ENCODE measurements at places on chromosomes 6 and 20.

DNA sequence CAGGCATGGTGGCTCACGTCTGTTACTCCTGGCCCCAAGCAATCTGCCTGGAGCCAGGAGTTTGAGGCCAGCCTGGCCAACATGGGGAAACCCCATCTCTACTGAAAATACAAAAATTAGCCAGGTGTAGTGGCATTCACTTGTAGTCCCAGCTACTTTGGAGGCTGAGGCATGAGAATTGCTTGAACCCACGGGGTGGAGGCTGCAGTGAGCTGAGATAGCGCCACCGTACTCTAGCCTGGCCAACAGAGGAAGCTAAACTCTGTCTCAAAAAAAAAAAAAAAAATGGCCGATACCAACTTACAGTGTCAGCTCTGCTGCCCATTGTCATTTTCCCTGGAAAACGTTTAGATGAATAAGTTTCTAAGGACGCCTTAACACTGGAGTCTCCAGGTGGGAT is 489.9 kb downstream of the TFAP2A start:
- DNase-seq = no peak

GRCh38 chr20:21528870-21529269 is 15.0 kb upstream of the NKX2-2 start:
- DNase-seq = no peak

- no peak for DNase-seq
These were observed 239.2 kb upstream of the FKBP1C start for GRCh38 chr6:62971976-62972658.

DNA sequence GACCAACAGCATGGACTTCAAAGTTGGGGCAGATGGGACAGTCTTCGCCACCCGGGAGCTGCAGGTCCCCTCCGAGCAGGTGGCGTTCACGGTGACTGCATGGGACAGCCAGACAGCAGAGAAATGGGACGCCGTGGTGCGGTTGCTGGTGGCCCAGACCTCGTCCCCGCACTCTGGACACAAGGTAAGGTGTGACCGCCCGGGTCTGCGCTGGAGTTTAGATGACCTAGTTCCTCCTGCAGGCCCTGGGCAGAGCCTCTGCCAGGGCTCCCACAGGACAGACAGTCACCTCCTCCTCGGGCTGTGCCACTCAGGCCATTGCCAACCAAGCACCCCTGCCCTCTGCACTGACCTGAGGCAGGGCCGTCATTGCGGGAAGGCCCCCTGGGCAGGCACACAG is 322.1 kb downstream of the TAF4 start:
- DNase-seq = no peak

GRCh38 chr20:62655282-62656196 is 13.2 kb downstream of the SLCO4A1 start:
- no peak for DNase-seq

GRCh38 chr6:30885999-30886896 is 1.9 kb downstream of the DDR1 start:
- DNase-seq = peak; percentile 93

DNA sequence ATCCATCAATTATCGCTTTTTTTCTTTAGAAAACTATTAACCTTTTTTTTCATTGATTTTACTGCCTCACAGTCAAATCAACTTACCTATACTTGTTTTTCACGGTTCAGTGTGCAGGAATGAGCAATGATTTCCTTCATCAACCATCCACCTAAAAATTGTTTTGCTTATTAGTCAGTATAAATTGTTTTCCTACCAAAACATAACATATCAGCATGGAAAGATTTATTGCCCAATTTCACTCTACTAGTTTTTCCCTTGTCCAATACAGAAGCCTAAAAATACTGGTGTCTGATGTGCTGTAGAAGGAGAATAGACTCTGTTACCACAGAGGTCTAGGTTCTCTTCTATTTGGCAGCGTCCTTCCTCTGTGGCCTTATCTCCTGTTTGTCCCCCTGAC is 558.2 kb upstream of the CITED2 start:
- DNase-seq = no peak

DNA sequence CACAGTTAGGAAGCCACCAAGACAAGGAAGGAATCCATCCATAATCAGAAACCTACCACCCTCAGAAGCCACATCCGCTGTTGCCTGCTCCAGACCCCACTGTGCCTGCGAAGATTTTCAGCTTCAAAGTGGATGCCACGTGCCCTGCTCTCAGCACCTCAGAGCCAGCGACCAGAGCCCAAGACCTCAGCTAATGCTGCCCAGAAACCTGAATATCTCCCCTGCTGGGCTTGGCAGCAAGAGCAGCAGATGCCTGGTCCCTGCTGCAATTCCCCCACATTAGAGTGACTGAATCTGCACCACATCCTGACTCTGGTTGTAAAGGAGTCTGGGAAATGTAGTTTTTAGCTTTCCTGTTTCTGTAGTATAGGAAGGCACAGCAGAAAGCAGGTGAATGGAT is 10.7 kb upstream of the ULBP3 start:
- DNase-seq = peak; percentile 33

- no peak for DNase-seq
These were observed 2.6 kb downstream of the TFEB start for GRCh38 chr6:41732591-41733359.

DNA sequence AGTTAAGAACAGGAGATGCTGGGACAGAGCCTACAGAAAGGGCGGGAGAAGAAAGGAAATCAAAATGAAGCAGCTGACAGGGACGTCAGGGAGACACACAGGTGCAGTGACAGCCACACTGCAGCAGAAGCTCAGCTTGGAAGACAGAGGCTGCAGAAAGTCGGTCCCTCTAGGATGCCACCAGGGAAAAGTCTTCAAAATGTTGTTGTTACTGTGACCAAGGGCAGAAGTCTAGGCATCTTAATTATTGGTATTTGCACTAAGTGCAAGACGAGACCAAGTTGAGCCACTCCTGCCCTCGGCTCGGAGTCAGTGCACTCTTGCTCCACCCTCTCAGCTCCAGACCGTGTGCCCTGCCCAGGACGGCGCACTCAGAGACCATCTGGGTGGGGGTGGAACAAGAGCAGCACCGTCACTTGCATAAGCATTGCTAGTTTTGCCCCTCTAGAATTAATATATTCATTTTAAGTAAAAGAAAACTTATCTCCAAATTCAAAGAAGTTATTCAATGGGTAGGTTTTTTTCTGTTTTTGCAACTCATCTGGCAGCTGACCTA is 2.6 kb downstream of the PRR18 start:
- DNase-seq = no peak

GRCh38 chr6:106974999-106975737 is 639 bp upstream of the CD24 start:
- peak; percentile 21 for DNase-seq

DNA sequence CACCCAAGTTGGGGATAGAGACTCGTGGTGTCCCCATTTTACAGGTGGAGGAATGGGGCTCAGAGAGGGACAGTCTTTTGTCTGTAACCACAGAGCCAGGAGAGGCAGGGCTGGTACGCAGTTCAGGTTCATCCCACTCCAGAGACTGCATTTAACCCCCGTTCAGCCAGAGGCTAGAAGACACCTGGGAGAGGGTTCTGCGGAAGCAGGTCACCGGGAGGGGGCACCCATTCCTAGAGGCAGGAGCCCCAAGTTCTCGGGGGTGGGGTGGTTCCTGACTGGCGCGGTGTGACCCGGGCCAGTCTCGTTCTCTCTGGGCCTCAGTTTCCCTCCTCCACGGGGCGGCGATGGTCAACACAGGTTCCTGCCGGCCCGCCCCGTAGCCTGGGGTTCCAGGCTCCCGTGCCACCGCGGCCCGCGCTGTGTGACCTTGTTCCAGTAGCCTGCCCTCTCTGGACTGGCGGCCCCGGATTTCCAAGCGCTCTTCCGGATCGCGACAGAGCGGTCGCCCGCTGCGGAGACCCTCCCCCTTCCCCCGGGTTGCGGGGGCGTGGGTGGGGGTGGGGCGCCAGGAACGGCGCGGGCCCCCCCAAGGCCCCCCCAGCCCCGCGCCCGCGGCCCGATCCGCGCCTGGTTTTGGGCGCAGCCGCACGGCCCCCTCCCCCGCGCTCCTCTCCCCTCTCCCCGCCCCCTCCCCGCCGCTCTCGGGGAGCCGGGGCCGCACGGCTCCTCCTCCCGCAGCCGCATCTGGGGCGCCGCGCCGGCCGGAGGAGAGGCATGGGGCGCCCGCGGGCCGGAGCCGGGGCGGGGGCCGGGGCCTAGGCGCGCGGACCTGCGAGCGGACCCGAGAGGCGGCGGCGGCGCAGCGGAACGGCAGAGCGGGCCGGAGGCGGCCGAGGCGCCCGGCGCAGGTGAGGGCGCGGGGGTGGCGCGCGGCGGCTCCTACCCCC is at the start of gene DLGAP4:
Gene DLGAP4, plus strand, starts transcription at position 738 of the 950 bp plus-strand sequence. CDS start 125,379 bp downstream, outside the sequence.
- no peak for DNase-seq

GRCh38 chr6:5466281-5467136 is 205.2 kb downstream of the FARS2 start:
- peak; percentile 58 for DNase-seq

DNA sequence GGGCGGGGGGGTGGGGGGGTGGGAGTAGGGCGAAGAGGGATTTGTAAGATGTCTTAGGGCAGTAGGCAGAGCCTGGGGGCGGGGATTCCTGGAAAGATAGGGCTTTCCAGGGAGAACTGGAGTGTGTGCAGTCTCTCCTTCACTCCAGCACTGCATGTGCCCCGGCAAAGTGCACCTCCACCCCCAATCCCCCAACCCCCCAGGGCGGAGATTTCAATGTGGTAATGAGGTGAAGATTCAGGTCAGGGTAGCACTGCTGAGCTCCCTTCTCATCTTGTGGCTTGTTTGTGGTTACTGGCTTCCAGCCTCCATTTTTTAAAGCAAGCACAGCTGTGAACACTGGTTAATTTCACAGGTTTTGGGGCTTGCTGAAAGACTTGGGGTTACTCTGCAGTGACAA is 5.9 kb downstream of the TMEM239 start:
- DNase-seq = no peak

DNA sequence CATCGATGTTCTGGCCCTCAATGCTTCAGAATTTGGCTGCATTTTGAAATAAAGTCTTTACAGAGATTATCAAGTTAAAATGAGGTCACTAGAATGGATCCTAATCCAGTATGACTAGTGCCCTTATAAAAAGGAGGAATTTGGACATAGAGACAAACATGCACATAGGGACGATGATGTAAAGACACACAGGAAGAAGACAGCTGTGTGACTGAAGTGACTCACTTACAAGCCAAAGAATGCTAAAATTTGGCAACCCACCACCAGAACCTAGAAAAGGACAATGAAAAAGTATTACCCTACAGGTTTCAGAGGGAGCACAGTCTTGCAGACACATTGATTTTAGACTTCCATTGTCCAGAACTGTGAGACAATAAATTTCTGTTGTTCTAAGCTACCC is 322.8 kb upstream of the GJE1 start:
- peak; percentile 24 for DNase-seq

DNA sequence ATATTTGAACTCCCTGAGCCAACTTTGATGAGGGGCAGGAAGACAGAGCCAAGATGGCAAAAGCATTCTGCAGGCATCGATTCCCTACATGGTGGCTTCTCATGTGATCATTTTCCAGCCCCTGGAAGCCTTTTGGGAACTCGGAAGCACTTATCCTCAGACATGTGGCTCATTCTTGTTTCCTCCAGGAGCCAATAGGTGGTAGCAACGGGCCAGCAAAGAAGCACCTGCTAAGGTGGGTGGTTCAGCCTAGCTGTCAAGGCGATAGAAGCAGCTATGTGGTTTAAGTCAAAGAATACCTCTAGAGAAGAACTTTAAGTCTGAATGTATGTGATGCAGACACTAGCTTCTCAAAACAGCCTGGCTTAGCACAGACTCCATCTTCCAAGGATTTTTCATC is 64.9 kb upstream of the PAX1 start:
- peak; percentile 34 for DNase-seq

GRCh38 chr6:36130667-36131510 is 576 bp downstream of the MAPK13 start:
- DNase-seq = no peak

- no peak for DNase-seq
These were observed 239.8 kb upstream of the PREP start for GRCh38 chr6:105642708-105643107.

GRCh38 chr20:2468581-2469407 is 1.8 kb downstream of the SNRPB start:
- DNase-seq = no peak

- DNase-seq = peak; percentile 45
These were observed 57.2 kb upstream of the IRAK1BP1 start for GRCh38 chr6:78810146-78810545.

DNA sequence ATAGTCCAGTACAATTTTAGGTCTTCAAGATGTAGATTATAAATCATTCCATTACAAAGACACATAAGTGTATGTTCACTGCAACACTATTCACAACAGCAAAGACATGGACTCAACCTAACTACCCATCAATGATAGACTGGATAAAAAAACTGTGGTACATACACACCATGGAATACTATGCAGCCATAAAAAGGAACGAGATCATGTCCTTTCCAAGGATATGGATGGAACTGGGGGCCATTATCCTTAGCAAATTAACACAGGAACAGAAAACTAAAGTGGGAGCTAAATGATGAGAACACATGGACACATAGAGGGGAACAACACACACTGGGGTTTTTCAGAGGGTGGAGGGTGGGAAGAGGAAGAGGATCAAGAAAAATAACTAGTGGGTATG is 6.3 kb downstream of the RTN4IP1 start:
- DNase-seq = no peak

- no peak for DNase-seq
These were observed 142.2 kb upstream of the AFDN start for GRCh38 chr6:167684276-167685104.

GRCh38 chr20:37271421-37271768 is 9.8 kb upstream of the GHRH start:
- no peak for DNase-seq

DNA sequence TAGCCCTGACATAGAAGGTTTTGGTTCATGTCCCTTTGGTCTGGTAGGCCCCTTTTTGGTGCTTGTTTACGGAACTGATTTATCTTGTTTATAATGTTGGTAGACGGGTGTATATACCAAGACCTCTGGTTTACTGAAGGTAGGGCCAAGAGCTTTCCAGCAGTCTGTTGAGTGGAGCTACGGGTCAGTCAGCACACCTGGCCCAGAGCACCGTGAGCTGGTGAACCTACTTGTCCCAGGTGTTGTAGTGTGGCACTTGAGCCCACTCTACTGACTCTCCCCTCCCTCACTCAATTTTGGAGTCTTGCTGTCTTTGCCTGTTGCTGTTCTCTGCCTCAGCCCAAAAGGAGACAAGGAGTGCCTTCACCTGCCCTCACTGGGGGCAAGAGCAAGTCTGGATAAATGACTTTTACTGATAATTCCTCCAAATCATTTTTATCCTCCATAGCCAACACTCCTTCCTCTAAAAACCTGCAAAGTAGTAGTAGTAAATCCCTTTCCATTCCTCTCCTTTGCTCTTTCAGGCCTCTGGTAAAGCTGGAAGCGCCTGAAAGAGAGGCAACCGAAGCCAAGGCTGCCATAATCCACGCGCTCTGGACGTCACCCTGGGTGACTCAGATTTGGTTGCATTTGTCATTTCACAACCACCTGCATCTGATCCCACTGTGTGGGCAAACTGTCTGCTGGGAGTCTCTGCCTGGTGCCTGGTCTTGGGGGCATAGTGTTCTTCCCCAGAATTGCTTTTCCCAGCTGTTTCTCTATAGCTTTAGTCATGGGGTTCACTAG is 22.2 kb downstream of the RREB1 start:
- DNase-seq = no peak

- no peak for DNase-seq
These were observed 40.3 kb downstream of the BCL2L1 start for GRCh38 chr20:31682352-31682751.

Data from A673 (cell line).